ENCODE measurements at places on chromosomes 5 and 9.

GRCh38 chr5:158014372-158014771 lies 155.4 kb upstream of the CLINT1 start:
- no peak for DNase-seq

GRCh38 chr5:176501333-176501732 lies 35.9 kb downstream of the RNF44 start:
- DNase-seq, result no peak

DNA sequence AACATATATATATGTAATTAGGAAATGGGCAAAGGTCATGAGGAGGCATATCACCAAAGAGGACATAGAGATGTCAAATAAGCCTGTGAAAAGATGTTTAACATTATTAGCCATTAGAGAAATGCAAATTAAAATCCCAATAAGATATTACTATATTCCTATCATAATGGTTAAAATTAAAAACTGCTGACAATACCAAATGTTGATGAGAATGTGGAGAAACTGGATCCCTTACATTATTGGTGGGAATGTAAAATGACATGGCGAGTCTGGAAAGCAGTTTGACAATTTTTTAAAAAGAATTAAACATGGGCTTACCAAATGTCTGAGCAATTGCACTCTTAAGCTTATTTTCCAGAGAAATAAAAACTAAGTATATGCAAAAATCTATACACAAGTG lies 1821.6 kb upstream of the C9orf72 start:
- DNase-seq, result no peak

- DNase-seq, result no peak
These were observed 20.5 kb downstream of the ERAP2 start for GRCh38 chr5:96896806-96897205.

DNA sequence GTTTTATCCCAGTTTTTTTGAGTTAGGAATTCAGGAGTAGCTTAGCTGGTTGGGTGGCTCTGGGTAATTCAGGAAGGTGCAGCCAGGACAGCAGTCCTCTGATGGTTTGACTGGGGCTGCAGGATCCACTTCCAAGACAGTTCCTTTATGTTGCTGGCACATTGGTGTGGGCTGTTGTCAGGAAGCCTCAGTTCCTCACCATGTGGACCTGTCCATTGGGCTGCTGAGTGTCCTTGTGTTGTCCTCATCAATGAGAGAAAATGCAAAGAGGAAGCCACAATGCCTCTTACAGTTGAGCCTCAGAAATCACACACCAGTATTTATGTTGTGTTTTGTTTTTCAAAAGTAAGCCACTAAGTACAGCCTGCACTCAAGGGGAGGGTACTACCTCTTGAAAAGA lies 140.9 kb downstream of the MAST4 start:
- no peak for DNase-seq

GRCh38 chr5:97854871-97855762 lies 672.1 kb upstream of the RIOK2 start:
- DNase-seq, result no peak

DNA sequence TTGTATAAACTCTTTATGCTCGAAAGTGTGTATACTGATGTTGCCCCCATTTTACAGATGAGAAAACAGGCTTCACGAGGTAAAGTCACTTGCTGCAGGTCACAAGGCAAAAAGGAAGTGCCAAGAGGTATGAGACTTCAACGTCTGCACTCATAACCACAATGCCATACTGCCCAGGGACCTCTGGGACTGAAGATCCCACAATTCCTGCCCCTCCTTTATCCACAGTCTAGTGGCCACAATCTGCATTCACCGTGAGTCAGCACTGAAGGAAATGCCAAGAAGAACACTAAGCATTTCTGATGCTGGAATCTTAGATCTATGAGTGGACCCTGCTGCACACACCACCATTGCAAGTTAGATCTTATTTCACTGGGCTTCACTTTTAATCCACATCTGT lies 37.3 kb downstream of the MED27 start:
- no peak for DNase-seq

GRCh38 chr5:123371575-123372179 lies 51.5 kb downstream of the CEP120 start:
- DNase-seq, result peak; percentile 2

GRCh38 chr5:96807075-96807654 lies 580 bp downstream of the ERAP1 start:
- peak; percentile 73 for DNase-seq

DNA sequence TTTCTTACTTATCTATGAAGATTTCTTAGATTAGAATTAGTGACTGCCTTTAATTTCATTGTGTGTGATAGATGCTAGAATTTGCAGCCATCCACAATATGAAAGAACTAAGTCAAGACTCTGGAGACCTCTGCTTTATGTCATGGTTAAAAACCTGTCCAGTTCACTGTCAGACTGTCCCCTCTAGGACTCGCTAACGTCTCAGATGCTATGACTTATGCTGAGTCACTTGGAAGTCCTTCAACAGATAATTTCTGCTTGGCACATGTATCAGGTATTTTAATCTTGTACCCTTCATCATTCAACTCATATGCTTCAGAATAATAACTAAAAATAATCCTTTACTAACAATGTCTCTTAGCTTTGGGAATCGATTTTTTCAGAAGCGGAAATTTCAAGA lies 230.5 kb upstream of the DMAC1 start:
- DNase-seq, result no peak

- no peak for DNase-seq
These were observed 130.5 kb downstream of the ELAVL2 start for GRCh38 chr9:23695572-23695971.

DNA sequence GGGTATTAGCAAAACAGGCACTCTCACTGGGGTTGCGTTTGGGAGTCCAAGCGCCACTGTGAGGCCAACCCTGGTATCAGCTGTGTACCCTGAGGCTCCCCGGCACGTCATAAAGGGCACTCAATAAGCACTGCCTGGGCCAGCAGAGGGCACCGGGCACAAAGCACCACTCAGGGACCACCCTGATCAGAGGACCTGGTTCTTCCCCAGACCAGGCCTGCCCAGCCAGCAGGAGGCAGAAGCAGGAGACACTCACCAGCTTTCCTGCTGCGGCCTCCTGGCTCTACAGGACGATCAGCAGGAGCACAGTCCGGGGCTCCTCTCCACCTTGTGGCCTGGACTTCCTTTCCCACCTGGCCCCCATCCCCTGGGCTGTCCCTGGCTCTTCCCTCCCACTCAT lies 12.6 kb downstream of the MGAT1 start:
- peak; percentile 67 for DNase-seq

- no peak for DNase-seq
These were observed 38.0 kb downstream of the TMEM161B start for GRCh38 chr5:88230546-88231066.

- no peak for DNase-seq
These were observed 222.7 kb upstream of the RASEF start for GRCh38 chr9:83285445-83286225.

DNA sequence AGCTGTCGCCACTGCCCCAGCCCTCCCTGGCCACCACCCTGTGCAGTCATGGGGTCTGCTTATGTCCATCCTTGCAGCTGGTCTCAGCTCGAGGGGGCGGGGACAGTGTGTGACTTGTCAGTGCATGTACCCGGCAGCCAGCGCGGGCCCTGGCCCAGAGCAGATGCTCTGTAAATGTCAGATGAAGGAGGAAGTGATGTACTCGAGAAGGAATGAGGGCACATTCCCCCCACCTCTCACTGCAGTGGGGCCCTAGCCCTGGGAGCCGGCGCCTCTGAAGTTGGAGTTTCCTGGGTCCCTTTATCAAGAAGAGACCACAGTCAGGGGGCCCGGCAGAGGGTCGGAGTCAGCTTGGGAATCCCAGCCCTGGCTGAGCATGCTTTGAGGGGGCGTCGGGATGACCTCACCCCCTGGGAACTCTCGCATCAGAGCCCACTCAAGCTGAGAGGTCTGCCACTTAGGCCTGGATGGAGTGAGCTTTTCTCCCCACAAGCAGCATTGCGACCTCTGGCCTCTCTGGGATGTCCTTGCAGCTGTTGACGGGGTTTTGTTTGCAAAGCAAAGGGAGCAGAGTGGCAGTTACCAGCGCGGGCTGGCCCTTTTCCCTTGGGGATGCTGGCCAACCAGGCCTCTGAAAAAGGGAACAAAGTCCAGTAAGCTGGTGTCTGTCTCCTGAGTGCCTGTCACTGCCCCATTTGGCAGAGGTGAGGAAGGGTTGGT lies 19.0 kb downstream of the NEURL1B start:
- no peak for DNase-seq

DNA sequence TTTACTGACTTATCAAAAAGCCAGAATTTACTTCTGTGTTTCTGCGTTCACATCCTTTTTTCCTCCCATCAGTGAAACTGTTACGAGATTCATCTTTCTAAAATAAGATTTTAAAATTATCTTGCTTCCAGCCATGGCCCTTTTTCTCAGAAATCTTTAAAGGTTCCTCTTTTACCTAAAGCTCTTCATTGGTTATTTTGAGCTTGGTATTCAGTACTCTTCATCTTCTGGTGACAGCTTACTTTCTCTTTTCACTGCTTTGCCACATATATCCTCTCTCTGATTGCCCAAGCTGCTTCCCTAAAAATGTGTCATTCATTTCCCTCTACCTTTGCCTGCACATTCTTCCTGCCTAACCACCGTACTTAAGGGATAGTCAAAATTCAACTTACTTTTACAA lies 32.3 kb downstream of the TGFBR1 start:
- no peak for DNase-seq

DNA sequence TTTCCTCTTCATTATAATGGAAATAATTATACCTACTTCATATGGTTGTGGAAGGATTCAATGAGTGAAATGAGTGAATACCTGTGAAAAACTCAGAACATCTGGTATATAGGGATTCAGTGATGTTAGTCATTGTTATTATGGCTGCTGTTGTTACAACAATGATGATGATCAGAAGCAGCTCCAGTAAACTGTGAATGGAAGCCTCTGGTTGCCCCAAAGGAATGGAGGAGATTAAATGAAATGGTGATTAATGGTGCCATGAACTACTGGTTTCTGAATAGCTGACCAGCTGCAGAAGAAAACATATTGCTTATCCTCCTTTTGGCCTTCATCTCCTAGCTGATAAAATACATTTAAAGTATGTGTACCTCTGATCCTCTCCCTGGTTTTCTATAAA lies 372.0 kb downstream of the ARHGEF28 start:
- no peak for DNase-seq

GRCh38 chr5:78908173-78909061 lies 76.7 kb downstream of the ARSB start:
- DNase-seq, result no peak

DNA sequence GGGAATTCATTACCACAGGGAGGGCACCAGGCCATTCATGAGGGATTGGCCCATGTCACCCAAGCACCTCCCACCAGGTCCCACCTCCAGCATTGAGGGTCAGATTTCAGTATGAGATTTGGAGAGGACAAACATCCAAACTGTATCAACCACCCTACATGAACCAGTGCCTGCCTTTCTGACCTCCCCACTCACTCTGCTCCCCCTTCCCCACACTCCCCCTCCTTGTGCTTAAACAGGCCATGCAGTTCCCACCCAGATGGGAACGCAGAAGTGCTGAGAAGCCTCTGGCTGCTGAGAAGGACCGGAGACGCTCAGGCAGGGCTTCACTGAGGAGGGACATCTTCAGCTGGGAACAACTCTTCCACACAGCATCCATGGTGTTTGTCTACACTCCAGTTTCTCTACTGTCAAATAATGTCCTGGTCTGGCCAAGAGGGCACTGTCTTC lies 30.0 kb upstream of the ADAMTS2 start:
- no peak for DNase-seq

- no peak for DNase-seq
These were observed 28.7 kb downstream of the CDKN2A start for GRCh38 chr9:21965401-21965951.
